ENCODE measurements at places on chromosomes 7 and 10.
A peak's percentile ranks its signal among the peaks of the same experiment; 100 is the strongest.

DNA sequence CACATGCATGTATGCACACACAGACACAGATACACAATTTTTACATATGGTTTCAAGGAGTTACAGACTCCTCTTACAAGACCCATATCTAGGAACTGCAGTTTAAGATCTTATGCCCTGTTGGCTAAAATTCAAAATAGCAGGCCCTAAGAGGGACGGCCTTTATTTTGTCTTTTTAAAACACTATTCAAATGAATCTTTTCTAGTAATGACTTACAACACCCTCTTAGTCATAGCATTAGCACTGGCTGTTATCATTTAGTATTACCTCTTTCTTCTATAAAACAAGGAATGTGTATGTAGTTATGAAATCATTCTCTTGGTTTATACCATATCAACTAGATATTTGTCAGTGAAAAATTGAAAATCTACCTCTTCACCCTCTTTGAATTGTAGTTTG lies 15.3 kb downstream of the PAPSS2 start:
- no peak for DNase-seq

GRCh38 chr7:28410628-28411531 lies 1.4 kb upstream of the CREB5 start:
- peak; percentile 67 for DNase-seq

DNA sequence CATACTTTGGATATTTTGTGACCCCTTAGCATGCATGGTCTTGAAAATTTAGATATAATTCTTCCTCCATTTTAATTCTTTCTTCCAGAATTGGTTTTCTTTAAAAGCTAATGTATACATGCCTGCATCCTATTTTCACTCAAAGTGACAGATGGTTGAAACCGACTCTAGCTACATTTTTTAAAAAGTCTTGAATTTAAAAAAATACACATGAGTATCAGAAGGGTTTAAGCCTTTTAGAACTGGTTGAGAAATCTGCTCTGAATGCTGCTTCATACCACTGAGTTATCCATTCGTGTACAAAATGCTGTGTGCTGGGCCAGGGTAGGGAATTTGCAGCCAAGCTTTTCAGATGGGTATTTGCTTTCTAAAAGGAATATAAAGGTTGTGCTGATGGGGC lies 16.5 kb downstream of the DYNC1I1 start:
- no peak for DNase-seq

DNA sequence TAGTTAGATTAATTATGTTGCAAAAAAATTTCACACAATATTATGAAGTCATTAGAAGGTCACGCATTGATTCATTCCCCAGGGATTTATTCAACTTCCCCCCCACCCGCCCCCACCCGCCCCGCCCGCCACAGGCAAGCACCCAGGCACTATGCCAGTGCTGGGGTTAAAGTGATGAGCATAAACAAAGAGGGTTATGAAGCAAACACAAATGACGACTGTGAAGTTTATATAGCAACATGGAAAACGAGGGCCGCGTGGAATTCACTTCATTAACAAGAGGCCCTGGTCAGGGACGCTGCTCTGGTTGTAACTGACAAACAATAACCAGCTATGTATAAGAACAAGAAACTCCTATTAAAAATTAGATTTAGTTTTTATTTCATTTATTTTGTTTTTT lies 656.5 kb upstream of the COBL start:
- no peak for DNase-seq

DNA sequence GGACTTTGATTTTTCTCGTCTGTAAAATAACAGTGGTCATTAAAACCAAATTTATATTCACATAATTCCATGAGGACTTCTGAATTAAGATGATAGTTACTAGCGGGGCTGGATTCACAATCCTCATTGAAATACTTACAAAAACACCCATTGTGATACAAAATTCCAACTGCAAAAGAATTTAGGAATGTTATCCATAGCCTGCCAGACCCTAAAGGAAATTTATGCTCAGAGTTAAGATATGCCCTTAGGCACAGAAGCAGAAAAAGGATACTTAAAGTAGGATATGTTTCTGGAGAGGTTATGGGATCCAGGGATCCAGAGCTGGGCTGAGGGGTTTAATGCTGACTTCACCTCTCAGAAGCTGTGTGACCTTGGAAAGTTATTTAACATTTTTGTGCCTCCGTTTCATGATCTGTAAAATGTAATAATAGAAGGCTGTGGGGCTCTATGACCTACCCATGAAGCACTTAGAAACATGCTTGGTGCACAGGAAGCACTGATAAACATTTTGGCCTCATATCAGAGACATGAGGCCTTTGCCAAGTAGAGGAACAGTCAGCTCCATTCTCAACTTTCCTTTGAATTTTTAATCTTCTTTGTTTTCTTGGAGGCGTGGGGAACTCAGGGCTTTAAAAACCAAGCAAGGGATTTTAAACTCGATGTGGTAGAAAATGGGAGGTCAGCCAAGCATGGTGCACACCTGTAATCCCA lies 744.7 kb downstream of the KCNMA1 start:
- DNase-seq, result no peak

DNA sequence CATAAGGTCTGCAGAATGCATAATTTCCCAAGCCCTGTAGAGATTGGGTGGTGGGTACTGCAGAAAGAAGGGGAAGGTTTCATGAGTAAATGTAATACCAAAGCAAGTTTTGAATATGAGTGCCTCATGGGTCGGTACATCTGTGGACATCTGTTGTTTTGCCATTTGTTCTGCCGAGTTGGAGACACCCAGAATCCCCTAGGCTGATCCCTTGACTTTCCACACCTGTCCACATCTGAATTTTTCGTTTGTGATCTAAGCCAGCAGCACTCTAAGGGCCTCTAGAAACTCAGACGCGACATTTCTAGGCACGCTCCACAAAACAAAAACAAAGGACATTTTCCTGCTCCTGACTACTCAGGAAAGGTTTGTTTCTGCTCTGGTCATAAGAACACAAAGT lies 11.7 kb upstream of the SLF2 start:
- no peak for DNase-seq

DNA sequence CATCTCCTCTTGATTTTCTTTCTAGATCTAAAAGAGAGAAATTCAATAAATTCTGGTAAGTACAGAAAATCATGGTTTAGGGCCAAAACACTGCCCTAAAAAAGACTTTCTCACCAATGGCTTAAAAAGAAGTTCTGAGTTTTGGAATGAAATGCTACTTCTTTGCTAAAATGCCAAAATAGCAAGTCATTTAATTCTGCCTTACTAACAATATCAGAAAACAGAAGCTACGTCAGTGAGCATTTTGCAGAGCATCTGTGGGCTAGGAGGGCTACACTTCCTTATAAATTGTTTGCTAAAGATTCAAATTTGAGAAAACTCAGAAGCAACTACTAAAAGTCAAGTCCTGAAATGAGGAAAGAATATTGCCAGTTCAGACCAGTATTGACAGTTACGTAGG lies 560.8 kb upstream of the CELF2 start:
- no peak for DNase-seq

DNA sequence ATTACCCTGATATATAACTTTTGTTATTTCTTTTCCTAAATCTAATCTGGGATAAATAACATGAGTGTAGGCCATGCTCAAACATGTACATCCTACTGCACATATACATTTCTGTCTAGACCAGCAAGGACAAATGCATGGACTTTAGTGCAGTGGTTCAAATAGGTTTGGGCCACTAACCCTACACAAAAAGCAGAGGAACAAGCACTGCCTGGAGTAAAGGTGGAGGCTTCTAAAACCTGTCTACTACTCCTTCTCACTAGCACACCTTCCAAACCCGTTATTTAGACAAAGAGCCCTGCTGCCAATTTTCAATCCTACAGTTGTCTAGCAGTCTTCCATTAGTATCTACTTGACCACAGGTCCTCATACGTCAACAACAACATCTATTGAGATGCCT lies 34.8 kb downstream of the SGCE start:
- no peak for DNase-seq

DNA sequence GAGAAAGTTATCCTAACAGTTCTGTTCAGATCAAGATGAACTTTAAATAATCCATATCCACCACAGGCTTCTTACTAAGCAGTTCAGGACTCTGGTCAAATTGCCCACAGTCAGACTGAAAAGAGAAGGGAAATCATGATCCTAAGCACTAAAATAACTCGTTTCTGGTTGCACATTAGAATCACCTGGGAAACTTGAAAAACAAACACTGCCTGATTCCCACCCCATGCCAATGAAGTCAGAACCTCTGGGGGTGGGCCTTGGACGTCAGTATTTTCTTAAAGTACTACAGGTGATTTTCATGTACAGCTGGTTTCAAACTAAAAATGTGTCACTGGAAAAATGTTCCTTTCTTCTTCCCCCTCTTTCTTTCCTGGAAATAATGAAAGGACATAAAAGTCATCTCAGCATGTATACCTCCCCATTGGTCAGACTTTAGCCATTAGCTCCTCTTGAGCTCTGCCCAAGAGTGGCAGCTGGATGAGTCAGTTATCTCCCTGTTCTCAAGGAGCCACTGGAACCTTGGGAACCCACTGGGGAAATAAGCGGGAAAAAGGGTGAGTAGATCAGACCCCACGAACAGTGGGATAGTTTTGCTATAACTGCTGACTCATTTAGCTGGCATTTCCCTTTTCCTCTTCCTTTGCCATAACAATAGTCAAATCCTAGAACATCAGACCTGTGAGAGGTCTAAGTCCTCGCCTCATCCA lies 75.3 kb upstream of the IL6 start:
- DNase-seq, result no peak

DNA sequence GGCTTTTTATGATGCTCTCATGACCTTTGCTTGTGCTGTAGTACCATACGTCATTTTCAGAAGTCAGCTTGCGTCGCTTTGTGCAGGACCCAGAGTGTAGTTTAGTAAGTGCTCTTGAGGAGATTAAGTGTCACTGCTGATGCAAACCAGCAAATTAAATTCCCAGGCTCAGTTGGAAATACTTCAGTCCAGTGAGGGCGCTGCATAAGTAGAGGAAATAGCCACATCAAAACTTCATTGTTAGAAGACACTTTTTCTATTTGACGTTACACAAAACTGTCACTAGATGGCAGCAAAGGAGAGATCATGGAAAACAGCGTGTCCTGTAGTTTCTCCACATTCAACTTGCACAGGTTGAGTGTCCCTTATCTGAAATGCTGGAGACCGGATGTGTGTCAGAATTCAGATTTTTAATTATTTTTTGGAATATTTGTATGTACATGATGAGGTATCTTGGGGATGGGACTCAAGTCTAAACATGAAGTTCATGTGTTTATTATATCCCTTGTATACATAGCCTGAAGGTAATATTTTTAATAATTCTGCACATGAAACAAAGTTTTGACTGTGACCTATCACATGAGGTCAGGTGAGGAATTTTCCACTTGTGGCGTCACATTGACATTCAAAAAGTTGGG lies 7.9 kb downstream of the ZNF22 start:
- no peak for DNase-seq

DNA sequence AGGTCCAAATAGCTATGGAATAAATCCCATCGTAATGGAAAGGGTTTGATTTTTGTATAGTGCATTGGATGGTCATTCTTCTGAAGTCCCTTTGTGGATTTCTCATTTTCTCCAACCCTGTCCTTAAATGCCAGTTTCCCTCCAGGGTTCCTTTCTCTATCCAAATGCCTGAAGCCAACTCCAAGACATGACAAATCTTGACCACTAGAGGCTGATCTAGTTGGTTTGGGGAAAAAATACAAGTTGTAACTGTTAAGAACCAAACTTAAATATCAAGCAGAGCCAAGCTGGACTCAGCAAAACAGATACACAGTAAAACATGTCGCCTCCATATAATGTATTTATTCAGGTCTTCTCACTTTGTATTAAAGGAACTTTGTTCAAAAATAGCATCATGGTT lies 28.7 kb downstream of the FRMD4A start:
- no peak for DNase-seq

- no peak for DNase-seq
Measured at GRCh38 chr7:68980011-68980410, 618.3 kb upstream of the AUTS2 start.

DNA sequence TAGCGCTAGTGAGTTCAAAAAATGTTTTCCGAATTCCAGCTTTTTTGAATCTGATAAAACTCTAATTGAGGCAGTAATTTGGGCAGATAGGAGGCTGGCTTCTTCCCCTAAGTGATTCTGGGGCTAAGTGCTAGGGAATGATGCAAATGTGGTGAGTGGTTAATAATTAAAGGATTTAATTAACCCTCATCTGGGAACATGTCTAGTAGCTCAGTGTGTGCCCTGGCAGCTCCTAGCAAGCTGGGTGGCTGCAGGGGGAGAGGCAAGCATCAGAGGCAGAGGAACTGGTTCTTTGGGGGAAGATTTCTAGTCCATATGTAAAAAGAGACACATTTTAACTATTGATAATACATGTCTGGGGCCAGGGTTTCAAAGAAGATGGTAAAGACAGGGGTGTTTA lies 354.5 kb downstream of the WDR11 start:
- no peak for DNase-seq

DNA sequence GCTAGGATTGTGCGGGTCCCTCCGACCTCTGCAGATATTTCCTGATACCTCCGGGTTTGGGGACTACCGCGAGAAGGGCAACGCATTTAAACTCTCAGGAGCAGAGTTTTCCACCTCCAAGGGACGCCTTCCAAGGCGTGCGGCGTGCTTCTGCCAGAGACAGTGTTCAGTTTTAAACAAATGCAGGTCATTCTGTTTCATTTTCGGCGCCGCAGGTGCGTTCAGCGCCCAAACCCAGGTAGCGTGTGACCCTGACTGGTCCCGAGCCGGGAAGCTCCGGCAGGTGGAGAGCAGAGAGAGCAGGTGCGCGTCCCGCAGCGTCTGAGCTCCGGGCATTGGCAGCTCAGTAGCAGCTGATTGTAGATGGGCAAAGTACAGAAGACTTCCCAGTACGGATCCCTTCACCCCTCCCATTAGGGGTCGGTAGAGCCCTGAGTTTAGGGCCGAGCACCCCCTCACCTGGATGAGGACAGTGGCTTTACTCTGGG lies 1.4 kb upstream of the CYP26A1 start:
- DNase-seq, result no peak

DNA sequence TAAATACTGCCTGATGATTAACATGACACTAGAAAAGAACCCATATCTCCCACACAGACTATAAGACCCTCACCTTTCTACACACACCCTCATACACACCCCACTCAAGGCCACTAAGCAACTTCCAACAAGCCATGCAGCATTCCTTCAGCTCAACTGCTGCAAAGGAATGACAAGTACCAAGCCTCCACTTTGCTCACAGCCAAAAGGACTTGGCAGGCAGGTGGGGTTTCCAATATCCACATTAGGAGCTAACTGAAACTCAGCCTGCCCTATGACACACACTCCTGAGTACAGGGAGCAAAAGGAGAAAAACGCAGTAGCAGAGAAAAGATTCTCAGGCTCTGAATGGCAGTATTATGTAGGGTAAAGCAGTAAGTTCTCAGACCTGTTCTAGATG lies 13.4 kb downstream of the USP54 start:
- DNase-seq, result no peak

Data from omental fat pad (tissue), 4 donors.